ENCODE measurements at places on chromosomes 2 and 18.

GRCh38 chr18:51480407-51481261, 283.2 kb upstream of the MEX3C start:
- no peak for DNase-seq

GRCh38 chr2:62152000-62152399, 43.9 kb upstream of the B3GNT2 start:
- DNase-seq: no peak

DNA sequence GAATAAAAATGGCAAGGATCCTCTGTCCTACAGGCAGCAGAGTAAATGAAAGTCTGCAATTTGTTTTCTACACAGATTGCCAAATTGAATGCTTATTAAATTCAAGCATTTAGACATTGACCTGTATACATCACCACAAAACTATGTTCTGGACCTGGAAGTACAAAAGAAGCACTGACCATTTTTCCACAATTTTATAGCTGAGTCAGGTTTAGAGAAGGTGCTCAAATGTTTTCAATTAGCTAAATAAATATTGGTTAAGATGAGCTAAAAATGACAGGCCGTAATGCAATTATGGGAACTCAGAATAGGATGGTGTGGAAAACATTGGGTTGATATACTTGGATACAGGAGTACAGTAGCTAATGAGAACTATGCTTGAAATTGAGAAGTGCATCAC, 490.7 kb upstream of the MEIS1 start:
- no peak for DNase-seq

DNA sequence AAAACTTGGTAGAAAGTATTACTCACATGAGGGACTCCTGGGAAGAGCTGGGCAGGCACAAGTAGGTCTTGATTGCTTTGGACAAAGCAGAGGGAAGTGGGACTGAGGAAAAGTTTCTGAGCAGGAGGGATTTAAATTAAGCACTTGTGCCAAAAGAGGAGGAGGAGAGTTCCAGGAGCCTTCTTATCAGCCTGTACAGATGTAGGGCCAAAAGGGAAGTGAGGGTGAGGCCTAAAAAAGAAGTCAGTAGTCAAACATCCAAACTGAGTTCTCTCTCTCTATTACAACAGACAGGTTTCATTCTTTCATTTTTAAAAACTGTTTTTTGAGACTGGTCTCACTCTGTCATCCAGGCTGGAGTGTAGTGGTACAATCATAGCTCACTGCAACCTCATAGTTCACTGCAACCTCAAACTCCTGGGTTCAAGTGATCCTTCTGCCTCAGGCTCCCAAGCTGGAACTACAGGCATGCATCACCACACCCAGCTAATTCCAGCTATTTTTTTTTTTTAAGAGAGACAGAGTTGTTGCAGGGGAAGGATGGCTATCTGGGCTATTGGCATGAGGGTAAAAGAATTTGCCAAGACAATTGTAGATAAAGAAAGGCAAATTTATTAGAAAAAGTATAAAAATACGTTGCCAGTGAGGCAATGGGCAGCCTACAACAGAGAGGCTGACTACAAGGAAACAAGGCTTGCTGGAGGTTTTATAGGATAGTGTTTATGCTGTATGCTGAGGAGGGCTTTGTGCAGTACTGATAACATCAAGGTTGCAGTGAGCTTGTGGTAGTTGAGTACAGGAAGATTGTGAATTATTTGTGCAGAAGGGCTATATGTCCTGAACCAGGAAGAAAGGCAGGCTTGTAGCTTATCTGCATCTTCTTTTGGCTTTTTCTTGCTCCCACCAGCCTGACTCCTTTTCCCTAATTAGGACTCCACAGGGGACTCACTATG, 29.0 kb downstream of the CFAP210 start:
- no peak for DNase-seq

GRCh38 chr2:222100704-222101699, 197.8 kb downstream of the PAX3 start:
- no peak for DNase-seq

- DNase-seq: no peak
Observed at GRCh38 chr2:121596221-121597080, 52.8 kb downstream of the CLASP1 start.

DNA sequence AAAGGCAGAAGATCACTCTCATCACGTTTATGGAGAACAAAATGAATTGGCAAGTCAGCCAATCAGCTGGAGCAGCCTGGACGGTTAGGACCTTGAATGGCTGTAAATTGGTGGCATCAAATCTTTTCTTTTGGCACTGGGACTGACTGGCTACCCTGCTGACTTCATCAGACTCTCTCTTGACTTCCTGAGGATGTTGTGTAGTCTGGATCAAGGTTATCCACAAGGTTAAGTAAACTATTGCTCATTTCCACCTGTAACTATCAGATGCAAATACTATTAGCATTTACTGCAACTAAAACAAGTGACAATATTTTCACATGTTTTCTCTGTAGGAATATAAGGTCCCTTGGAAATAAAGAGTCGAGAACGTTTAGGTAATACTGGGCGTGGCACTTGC, 134.3 kb upstream of the RASGRP3 start:
- no peak for DNase-seq

DNA sequence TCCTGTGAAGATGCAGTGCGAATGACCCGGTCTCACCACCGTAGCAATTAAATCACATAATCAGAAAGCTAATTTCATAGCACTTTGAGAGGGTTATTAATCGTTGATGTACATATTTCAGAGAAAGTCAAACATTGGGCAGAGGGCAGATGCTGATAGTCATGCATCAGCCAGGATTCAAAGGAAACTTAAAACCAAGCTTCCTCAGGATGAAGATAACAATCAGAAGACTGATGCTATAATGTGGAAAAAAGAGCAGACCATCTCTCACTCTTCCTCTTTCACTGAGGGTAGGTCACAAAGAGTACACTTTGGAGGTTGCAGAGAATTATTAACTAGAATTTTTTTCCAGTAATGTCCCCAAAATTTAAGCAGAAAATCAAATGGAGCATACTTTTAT, 1027.7 kb upstream of the ZEB2 start:
- DNase-seq: no peak

DNA sequence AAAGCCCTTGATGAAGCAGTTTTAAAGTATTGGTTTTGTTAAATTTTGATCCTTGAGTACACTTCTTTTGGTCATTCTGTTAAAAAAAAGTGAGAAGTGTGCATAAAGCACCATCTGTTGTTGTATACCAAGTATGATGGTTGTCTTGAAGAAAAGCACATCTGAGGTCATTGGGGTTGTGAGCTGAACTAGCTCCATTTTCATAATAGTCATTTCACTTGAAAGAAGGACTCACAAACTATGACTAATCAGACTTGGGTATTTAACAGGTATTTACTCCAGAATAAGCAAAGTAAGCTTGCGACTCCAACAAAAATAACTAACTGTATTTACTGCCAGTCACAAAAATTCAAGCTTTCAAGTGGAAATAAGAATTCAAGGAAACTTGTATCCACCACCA, 35.1 kb downstream of the CHN1 start:
- no peak for DNase-seq

DNA sequence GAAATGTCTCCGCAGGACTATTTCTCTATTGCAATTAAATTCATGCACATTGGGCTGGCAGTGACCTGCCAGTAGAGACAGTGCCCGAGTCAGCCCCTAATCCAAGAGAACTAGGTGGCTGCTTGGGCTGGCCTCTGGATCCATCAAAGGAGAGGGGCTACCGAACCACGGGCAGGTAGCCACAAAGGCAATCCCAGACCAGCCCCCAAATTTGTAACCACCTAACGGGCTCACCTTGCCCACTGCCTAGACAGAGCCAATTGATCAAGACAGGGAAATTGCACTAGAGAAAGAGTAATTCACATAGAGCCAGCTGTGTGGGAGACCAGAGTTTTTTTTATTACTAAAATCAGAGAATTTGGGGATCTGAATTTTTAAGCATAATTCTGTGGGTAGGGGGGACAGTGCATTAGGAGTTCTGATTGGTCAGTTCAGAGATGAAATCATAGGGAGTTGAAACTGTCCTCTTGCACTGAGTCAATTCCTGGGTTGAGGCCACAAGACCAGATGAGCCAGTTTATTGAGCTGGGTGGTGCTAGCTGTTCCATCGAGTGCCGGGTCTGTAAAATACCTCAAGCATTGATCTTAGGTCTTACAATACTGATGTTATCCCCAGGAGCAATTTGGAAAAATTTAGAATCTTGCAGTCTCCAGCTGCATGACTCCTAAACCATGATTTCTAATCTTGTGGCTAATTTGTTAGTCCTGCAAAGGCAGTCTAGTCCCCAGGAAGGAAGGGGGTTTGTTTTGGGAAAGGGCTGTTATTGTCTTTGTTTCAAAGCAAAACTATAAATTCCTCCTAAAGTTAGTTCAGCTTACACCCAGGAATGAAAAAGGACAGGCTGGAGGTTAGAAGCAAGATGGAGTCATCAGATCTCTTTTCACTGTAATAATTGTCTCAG, 260.4 kb upstream of the SP5 start:
- DNase-seq: no peak

GRCh38 chr2:29360016-29360784, 245.0 kb downstream of the CLIP4 start:
- no peak for DNase-seq

DNA sequence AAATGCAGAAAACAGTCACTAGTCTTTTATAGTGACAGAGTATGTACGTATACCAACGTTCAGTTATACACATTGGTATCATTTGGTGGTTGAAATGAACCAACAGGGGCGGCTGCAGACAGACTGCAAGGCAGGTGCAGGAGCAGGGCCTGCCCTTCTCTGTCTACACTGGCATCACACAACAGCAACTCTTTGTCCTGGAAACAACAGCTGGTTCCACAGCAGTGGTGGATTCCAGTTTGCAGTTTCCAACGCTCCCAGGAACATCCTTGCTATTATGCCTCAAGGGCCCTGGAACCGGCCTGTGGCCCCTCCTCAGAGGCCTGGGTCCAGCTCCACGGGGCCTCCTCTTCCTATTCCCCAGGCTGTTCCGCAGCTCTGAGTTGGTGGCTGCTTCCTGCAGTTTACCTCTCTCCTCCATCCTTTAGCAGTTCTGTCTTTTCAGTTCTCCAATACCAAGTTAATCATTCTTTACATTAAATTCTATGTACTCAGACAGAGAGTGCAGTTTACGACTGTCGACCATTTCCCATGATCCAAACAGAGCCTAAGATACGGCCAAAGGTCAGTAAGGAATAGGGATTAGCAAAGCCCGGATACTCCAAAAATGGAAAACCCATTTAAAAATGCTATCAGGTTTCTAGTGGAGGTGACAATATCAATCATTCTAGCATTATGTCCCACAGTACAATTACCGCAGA, 87.8 kb downstream of the NOL10 start:
- no peak for DNase-seq

DNA sequence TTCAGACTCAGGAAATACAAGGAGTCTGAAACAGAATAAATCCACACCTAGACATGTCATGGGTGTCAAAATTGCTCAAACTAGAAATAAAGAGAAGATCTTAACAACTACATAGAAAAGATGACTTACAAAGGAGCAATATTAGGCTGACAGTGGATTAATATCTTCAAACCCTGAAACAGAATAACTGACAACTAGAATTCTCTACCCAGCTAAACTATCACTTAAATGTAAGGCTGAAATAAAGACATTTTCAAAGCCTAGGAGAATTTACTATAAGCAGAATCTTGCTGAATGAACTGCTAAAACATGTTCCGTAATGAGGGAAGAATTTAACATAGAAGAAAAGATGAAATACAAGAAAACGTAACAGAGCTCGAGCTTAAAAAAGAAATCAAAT, 168.1 kb downstream of the EHBP1 start:
- no peak for DNase-seq
